Fibroblast of skin of abdomen (primary cell): ENCODE measurements at places on chromosomes 12 and 14.

GRCh38 chr12:76674669-76675315, 89.1 kb upstream of the ZDHHC17 start:
- no peak for DNase-seq

GRCh38 chr14:36684946-36685345, 23.3 kb downstream of the PAX9 start:
- no peak for DNase-seq

GRCh38 chr12:4540638-4541037, 1.9 kb downstream of the RAD51AP1 start:
- no peak for DNase-seq

DNA sequence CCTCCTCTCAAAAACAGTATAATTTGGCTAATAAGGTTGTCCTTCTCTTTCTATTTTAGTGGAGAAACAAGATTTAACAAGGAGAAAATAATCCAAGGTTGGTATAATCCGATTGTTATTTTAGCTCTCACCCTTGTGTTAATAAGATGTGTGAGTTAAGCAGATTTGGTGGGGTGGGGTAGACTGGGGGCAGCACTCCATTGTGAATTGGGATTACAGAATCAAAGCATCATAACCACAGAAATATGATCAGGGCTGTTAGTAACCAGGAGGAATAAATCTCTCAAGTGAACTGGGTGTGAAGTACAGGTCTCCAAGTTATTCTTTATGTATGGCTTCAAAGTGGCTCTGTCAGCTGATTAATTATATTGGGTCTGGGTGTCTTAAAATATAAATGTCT, 10.2 kb downstream of the TIGAR start:
- no peak for DNase-seq

GRCh38 chr12:69070319-69071090, 137.5 kb upstream of the CPM start:
- DNase-seq = peak; percentile 68

DNA sequence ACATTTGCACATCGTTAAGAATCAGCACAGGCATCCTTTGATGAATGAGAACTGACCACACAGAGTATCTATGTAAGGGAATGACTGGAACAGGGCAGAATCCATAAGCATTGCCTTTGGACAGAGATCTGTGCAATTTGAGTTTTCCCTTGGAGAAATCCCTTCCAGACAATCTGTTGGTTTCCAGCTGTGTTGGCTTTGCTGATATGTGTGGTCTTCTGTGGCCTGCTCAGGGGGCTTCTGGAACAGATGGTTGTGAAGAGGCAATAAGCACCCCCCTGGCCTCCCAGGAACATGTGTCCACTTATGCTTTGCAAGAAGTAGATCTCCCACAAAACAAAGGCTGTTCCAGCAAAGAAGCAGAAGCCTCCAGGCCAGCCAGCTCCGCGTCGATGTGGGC, 111.4 kb upstream of the TMEM132C start:
- no peak for DNase-seq

GRCh38 chr12:96047229-96048211, 12.1 kb upstream of the LTA4H start:
- peak; percentile 45 for DNase-seq

- DNase-seq = no peak
These were observed 172.3 kb upstream of the GRIP1 start for GRCh38 chr12:66851134-66851533.

DNA sequence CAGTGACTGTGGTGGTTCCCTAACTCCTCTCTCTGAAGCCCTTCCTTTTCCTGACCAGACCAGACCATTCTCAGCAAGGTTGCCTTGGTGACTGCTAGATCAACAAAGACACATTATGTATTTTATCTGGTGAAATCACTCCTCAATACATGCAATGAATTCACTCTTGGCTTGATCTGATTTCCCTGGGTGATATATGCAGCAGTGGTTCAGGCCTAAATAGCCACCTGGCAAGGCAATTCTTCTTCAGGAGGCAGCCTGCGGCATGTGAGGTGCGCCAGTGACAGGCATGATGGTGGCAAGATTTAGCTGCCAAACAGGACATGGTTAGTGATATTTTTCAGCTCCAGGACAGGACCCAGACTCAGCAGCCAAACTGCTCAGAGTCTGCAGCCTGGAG, 350.3 kb upstream of the CCDC196 start:
- DNase-seq = no peak

- no peak for DNase-seq
These were observed 554 bp upstream of the DEGS2 start for GRCh38 chr14:100159865-100160533.

GRCh38 chr14:76867516-76868453, 41.6 kb downstream of the LRRC74A start:
- no peak for DNase-seq

GRCh38 chr14:88013750-88014349, 8.9 kb downstream of the GPR65 start:
- DNase-seq = peak; percentile 67

DNA sequence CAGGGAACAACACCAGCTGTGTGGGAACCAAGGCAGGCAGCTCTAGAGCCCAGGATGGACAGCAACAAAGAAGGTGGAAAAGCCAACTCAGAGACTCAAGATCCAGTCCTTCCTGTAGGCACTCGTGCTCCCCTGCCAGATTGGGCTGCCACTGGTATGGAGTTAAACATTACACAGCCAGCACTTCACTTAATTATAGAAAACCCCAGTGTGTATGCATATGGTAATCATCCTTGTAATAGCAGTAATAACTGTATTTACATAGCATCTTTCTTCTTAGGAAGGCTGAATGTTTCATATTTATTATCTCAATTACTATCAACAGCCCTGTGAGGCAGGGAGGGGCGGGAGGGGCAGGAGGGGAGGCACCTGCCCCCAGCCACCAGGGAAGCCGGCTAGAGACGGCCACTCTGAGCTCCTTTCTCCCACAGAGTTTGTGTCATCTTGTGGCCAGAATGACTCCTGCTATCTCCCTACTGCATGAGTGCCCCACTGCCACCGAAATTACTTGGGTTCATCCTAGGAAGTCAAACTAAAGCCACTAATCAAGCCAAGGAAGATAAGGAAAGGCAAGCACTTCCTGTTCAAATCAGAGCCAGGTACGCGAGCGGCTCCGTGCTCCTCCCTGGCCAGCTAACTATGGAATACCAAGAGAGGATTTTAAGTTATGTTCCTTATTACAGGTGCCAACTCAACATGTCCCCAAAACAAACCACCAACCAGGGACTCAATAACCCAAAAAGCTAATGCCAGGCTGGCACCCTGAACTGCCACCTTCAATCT, 15.7 kb upstream of the RAB35 start:
- no peak for DNase-seq

DNA sequence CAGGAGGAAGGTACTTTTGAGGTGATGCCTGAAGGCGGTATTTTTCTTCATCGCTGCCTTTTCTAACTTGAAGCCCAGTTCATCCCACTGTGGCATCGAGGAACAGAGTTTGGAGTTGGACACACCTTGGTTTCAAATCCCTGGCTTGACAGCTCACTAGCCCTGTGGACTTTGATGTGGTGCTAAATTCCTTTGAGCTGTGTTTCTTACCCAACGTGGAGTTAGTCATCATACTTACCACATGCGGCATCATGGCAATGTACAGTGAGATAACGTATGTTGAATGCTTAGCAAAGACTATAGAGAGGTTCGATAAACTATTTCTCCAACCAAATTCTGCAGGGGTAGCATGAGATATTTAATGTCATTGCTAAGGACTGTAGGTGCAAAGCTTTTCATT, 3.4 kb downstream of the PLEKHG3 start:
- peak; percentile 88 for DNase-seq

GRCh38 chr14:81565441-81566290, 32.0 kb upstream of the SEL1L start:
- DNase-seq = no peak

GRCh38 chr14:85471744-85472143, 58.2 kb upstream of the FLRT2 start:
- DNase-seq = peak; percentile 94

GRCh38 chr12:104751594-104751993, 206.5 kb downstream of the SLC41A2 start:
- DNase-seq = no peak

- no peak for DNase-seq
These were observed 54.7 kb downstream of the RPS6KA5 start for GRCh38 chr14:91005716-91006115.

DNA sequence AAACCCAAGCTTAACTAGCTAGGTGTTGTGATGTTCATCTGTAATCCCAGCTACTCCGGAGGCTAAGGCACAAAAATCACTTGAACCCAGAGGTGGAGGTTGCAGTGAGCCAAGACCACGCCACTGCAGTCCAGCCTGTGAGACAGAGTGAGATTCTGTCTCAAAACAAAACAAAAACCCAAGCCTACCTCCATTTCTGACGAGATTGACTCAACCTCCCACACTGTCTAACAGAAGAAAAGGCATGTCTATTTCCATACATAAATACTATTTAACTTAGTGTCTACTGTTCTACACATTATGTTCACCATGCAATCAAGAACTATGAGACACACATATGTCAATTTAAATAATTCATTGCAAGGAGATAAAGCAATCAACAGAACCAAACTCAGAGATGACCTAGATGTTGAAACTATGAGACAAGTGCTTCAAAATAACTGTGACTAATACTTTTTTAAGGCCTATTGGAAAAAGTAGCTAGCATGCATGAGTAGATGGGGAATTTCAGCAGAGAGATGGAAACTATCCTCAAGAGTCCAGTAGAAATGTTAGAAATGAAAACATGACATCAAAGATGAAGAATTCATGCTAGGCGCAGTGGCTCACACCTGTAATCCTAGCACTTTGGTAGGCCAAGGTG, 75.9 kb upstream of the DHRS4 start:
- no peak for DNase-seq

DNA sequence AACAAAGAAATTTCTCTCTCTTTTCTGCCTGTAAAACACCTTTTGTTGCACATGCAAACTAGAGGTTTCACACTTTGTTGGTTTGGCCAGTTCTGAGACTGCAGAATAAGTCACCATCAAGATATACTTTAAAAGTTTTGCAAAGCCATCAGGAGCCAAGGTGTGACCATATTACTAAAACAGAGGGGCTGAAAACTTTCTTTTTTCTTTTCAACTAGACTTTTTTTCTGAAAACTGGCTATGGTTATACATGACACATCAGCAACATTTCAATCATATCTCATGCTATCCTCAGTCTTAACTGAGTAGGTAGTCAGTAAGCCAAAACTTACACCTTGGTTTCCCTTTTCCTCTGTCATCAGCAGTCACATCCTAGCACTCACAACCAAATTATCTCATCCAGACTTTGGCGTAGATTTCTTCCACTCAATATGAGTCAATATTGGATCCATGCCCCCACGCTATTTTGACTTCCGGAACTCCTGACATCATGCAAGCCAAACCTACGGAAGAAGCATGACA, 4.1 kb upstream of the IFNG start:
- no peak for DNase-seq
